Adipocyte (in vitro differentiated cells): ENCODE measurements at places on chromosomes 6 and 20.

- no peak for DNase-seq
Measured at GRCh38 chr6:129130106-129130505, 247.2 kb downstream of the LAMA2 start.

GRCh38 chr20:380763-381580 is 412 bp downstream of the TRIB3 start:
- peak; percentile 89 for DNase-seq

- DNase-seq, result no peak
Measured at GRCh38 chr6:16570946-16571345, 190.3 kb downstream of the ATXN1 start.

DNA sequence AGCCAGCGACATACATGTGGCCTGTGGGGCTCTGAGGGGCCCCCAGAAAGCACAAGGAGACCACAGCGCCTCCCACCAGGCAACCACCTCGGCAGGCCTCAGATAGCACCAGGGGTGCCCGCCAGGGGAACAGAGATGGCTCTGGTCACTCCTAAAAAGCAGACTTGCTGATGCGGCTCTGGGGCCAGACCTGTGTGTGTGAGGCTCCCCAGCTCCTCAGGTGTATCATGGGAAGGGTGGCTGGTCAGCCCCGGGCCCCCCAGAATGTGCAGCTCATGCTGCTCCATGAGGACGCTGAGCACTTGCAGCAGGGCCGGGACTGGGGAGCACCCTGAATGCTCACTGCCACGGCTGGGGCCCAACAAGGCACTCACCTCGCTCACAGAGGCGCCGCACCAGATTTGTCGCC is 60.2 kb downstream of the PYGB start:
- DNase-seq, result no peak

DNA sequence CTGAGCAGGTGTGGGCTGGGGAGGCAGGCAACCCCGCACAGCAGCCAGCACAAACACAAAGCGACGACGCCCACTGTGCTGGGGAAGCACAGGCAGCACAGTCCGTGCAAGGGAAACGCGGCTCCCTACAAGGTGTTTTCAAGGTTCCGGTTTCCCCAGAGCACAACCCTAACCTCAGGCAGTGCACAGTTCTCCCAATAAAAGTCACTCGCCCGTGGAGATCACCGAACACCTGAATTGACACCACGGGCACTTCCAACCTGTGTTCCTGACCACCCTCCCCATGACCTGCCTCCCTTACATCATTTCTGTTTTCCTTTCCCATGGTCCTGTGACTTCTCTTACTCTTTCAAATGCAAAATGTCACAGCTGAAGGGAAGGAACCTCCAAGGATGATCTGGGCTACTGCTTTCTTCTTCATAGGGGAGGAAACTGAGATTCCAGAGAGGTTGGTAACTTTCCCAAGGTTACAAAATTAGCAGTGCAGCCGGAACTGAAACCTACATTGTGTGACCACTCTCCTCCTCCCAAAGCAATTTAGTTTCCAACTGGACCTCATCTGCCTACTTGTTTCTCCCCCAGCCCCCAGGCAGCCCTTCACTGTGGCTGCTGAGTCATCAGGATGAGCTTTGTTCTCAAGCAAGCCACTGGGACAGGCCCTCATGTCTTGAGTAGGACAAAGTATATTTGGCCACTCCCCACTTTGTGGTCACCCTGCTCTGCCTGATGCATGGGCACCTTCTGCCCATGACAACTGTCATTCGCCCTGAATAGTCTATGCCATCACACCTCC is 125.3 kb downstream of the ATXN1 start:
- DNase-seq, result peak; percentile 29

GRCh38 chr20:7195704-7196103 is 428.2 kb downstream of the BMP2 start:
- DNase-seq, result no peak

DNA sequence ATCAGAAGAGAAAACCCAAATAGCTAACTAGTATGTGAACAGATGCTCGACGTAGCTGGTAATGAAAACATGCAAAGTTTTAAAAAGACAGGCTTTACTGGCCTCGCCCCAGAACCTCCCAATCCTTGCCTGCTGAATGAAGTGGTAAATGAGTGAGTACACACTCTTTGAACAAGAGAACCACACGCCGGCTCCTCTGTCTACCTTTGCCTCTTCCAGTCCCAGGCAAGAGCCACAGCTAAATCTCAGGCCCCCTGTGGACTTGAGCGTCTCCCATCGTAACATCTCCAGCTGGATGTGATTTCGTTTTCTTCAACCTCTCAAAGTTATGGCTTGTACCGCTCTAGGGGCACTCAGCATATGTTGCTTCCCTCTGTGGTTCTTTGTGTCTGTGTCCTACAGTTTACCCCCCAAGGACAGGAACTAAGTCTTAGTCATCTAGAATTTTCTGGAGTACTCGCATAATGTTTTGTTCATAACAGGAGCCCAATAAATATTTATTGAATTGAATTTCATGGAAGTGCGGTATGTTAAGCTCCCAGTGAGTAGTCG is 153.2 kb upstream of the TAB2 start:
- no peak for DNase-seq

GRCh38 chr6:166667796-166668610 is 41.0 kb upstream of the RPS6KA2 start:
- DNase-seq, result no peak

DNA sequence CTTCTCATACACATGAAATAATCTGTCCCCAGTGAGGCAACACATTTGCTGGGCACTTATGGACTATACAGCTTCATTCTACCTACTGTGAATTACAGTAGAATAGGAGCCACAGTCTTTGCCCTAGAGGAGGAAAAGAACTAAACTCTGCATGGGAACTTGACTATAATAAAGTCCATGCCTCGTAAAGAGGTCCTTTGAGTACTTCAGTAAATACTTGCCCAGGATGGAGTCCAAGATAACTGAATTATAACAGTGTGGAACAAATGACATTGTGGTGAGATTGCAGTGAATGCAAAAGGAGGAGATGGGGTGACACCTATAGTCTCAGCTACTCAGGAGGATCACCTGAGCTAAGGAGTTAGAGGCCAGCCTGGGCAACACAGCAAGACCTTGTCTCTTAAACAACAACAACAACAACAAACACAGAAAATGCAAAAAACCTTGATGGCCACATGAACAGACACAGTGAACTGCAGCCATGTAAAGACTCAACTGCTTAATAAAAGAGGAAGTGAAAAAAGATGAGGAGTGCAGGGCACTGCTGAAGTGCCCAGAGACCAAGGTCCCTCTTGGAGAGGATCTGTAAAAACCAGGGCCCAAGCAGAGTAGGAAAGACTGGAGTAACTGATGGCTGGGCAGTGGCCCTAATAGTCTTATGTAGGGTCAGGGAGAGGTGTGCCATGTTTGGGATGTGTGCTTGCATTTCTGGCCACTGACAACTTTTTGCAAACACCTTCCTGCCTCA is 3.7 kb downstream of the MRPS18A start:
- no peak for DNase-seq

DNA sequence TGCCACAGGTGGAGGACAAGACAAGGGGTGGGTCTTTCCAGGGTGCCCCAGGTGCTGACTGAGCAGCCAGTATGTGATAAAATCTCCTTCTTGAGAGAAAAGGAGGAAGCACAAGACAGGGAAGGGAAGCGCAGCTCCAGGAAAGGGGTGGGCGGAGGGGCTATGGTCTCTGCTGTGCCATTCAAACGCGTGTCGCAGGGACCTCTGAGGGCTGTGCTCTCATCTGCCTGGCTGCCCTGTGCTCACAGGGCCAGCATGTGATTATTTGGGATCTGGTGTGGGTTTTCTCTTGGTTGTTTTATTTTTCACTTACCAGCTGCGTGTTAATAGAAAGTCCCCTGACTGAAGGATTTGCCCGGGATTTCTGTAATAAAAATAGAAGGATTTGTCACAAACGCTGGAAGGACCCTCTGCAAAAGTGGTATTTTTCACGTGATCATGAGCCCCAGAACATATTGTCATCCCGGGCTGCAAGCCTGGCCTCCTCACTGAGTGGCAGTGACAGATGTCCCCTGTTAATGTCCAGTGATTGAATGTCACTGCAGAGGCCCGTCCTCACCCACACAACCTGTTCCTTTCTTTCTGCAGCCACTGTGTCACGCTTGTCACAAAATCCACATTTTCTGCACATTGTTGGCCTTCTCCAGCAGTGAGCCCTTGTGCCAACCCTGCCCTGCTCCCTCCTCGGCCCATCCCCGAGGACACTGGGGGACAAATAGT is 35.0 kb upstream of the VSX1 start:
- DNase-seq, result no peak

DNA sequence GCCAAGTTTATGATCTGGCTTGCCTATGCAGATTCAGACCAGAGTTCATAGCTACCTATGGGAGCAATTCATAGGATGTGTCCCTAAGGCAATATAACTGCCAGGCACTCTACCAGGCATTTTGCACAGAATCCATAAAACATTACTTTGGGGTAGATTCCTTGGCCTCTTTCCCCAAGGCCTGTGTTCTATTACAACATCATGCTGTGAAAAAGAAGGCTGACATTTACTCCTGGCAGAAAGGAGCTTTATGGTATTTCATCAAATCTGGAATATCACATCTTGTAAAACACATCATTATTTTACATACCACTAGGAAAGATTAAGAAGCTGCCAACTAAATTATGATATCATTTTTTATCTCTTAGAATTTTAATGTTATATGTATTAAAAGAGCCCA is 287.0 kb upstream of the MARCKS start:
- DNase-seq, result peak; percentile 79

DNA sequence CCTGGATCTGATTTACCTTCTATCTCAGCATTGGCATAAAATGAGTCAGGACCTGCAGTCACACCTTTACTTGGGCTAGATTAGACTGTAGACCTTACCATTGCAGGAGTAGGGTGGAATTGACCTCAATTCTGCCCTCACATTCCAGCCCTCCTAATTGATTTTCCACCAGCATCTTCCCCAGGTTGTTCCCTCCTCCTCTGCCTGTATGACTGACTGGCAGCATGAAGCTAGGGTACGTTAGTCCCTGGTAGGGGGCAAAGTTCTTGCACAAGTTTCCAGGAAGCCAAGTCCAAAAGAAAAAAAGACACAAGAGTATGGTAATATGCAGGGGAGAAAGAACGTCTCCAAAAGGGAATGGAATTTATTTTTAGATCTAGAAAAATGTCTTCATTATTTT is 225.6 kb upstream of the FLRT3 start:
- DNase-seq, result no peak

DNA sequence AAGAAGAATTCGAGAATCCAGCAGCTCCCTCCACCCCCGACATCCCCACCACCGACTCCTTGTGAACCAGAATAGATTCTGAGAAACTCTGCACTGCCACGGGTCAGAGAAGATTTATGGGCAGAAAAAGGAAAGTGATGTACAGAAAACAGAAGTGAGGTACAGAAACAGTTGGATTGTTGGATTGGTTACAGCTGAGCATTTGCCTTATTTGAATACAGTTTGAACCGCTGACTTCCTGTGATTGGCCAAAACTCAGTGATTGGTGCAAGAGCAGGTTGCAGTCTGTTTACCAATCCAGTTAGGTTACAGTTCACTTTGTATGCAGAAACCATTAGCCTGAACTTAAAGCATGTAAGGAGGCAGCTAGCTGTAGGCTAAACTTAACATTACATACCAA is 131.2 kb upstream of the HDDC2 start:
- DNase-seq, result no peak

- no peak for DNase-seq
Measured at GRCh38 chr20:24742436-24742835, 206.6 kb upstream of the CST7 start.

DNA sequence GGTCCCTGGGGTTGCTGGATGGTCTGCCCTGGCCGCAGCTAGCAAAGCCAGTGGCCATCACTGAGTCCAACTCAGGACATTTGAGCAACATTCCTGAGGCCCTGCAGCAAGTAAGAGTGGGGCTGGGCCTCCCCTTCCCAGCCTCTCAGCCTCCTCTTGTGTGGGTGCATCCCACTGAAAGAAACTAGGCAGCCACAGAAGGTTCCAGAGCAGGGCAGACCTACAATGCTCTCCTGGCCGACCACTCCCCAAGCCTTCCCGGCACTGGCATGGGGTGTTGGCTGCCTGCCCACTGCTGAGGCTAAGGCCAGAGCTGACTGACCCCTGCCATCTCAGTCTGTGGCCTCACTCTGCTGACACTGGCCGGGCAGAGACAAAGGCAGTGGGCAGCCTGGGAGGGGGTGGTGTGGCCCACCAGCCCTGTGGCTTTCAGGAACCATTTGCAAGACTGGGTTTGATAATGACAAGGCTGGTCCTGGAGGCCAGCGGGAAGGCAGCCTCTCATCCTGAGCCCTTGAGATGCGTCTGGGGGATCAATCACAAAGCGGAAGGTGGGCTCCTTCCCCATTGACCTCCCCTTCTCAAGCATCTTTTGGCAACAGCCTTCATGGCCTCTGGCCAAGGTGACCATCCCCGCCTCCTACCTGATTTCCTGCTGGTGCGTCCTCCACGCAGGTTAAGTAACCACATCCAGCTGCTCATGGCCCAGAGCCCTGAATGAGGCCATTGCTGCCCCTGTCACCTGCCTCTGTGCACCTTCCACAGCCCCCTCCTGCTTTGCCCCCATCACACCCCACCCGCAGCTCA is 9.6 kb downstream of the DLGAP4 start:
- DNase-seq, result no peak

DNA sequence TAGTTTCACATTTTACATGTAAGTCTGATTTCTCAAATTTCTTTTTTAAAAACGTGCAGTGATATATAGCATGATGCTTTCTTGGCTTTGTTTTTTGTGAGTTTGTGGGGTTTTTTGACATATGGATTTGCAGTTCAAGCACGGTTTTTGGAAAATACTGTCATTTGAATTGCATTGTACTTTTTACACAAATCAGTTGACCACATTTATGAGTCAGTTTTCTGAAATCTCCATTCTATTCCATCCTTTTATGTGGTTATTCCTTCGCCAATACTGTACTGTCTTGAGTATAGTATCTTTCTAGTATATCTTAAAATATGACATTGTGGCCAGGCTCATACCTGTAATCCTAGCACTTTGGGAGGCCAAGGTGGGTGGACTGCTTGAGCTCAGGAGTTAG is 890.0 kb upstream of the CITED2 start:
- no peak for DNase-seq

GRCh38 chr6:105161421-105161820 is 18.4 kb downstream of the POPDC3 start:
- no peak for DNase-seq

GRCh38 chr20:63176034-63176426 is 39.9 kb downstream of the YTHDF1 start:
- DNase-seq, result peak; percentile 42

GRCh38 chr6:148068437-148069061 is 274.1 kb upstream of the SASH1 start:
- DNase-seq, result no peak

- DNase-seq, result peak; percentile 38
Measured at GRCh38 chr20:62824476-62825332, 7.9 kb downstream of the COL9A3 start.

DNA sequence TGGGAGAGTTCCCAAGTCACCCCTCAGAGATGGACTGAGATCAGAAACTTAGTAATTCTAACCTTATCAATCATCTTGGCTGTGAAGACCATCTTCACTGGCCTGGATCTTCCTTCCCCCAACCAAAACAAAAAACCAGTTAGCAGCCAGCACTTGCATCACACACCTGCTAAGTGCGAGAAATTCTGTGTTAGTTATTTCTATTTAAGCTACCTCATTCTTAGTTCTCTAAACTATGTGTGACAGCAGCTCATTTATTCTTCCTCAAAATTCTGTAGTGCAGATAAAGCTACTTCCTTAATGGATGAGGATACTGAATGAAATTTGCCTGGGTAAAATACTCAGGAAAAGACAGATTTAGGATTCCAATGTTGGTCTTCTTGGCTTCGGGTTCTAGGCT is 18.2 kb upstream of the TAGAP start:
- DNase-seq, result no peak
